ENCODE measurements at places on chromosomes 2 and 18.

DNA sequence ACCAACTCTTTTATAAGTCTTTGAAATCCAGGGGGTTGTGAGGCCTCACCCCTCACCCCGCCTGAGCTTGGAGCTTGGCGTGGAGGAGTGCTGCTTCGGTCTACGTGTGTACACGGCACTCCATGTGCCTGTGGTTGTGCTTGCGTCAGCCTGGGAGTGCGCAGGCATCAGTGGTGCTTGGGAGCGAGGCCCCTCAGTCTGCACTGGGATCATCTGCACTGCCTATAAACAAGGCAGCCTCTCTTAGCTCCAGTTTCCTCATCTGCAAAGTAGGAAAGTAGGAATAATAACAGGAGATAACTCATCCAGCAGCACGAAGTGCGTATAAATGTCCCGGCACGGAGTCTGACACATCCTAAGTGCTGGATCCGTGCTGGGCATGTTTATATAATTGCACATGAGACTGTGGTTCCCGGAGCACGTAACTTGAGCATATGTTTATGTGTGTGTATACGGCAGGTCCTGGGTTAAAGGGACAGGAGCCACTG is 1.2 kb downstream of the GYPC start:
- DNase-seq: peak; percentile 59

DNA sequence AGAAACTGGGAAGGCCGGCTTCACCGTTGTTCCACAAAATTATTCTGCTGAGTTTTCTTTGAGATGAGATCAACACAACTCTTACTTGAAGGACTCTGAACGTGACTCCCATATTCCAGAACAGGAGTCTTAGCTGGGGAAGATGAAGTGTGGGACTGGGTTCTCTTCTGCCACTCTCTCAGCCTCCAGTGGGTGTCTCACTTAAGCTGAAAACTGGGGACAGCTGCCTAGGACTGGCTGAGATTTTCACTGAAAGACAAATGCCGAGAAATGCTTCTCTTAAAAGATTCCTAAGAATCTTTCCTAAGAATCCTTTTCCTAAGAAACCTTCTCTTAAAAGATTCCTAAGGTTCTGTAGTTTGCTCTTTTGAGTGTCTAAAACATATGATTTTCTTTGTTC is 156.6 kb upstream of the LHCGR start:
- DNase-seq: no peak

- DNase-seq: no peak
Observed at GRCh38 chr2:136439064-136439676, 321.2 kb upstream of the CXCR4 start.

GRCh38 chr2:144496977-144497598 is 22.8 kb downstream of the ZEB2 start:
- no peak for DNase-seq

GRCh38 chr18:25503567-25504081 is 151.7 kb upstream of the ZNF521 start:
- DNase-seq: no peak

GRCh38 chr2:109144271-109144670 is 15.3 kb downstream of the SH3RF3 start:
- no peak for DNase-seq

- DNase-seq: no peak
Observed at GRCh38 chr2:37599688-37600525, 71.5 kb downstream of the CDC42EP3 start.

- no peak for DNase-seq
Observed at GRCh38 chr2:198116756-198117155, 312.4 kb downstream of the PLCL1 start.

DNA sequence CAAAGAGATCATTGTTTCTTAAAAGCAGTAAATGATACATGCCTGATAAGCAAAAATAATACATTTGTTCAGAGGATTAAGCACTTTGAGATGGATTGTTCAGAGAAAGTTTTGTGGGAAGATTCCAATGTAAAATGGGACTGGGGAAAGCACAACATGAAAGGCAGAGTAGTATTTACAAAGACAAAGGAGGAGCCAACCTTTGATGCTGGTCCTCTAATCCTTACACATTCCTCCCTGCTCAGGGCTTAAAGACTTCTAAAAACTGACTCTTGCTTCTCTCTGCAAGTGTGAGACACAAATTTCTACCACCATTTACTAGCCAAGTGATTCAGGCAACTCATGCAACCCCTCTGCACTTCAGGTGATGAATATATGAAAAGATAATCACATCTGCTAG is 47.2 kb upstream of the REG3G start:
- DNase-seq: no peak

DNA sequence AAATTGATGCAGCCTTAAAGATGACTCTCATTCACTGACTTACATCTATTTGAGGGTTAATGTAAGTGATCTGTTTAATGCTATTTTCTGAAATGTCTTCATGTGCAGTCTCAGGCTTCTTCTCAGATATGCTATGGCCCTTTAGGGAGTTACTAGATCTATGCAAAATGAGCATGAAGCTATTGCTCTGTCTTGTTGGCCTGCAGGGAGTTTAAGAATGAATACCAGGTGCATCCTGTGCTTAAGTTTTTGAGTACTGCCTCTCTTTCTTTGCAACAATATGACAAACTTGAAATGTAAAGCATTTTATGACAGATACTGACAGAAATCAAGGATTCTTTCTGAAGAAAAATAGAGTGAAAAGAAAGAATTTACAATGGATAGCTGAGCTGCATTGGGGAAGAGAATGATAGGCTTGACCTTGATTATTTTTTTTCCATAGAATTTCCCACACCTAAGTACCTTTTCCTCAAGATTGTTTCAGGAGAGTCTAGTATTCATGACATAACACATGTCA is 1058.3 kb upstream of the TMEFF2 start:
- DNase-seq: no peak

All from K562 (cell line).